ENCODE measurements at places on chromosomes 7 and 10.

DNA sequence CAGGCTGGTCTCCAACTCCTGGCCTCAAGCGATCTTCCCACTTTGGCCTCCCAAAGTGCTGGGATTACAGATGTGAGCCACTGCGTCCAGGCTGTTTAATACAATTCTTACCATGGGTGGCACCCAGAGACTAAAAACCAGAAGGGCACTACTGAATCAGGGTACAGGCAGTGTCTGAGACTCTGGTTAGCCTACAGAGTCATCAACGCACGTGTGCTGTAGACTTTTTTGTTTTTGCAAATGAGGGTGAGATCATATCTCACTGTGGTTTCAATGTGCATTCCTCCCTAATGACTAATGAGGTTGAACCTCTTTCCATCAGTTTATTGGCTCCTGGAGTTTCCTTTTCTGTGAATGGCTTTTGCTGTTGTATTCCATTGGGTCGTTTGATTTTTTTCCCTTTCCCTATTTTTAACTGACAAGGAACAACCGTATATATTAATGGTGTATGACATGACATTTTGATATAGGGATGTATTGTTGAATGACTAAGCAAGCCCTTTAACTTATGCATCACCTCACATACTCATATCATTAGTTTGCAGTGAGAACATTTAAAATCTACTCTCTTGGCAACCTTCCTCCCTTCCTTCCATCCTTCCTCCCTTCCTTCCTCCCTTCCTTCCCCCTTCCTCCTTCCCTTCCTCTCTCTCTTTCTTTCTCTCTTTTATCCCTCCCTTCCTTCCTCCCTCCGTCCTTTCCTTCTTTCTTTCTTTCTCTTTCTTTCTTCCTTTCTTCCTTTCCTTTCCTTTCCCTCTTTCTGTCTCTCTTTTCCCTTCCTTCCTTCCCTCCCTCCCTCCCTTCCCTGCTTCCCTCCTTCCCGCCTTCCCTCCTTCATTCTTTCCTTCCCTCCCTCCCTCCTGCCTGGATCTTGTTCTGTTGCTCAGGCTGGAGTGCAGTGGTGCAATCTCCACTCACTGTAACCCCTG lies 9.3 kb upstream of the TMEM270 start:
- DNase-seq, result no peak

GRCh38 chr7:101576998-101577397 lies 52.1 kb downstream of the MYL10 start:
- no peak for DNase-seq

DNA sequence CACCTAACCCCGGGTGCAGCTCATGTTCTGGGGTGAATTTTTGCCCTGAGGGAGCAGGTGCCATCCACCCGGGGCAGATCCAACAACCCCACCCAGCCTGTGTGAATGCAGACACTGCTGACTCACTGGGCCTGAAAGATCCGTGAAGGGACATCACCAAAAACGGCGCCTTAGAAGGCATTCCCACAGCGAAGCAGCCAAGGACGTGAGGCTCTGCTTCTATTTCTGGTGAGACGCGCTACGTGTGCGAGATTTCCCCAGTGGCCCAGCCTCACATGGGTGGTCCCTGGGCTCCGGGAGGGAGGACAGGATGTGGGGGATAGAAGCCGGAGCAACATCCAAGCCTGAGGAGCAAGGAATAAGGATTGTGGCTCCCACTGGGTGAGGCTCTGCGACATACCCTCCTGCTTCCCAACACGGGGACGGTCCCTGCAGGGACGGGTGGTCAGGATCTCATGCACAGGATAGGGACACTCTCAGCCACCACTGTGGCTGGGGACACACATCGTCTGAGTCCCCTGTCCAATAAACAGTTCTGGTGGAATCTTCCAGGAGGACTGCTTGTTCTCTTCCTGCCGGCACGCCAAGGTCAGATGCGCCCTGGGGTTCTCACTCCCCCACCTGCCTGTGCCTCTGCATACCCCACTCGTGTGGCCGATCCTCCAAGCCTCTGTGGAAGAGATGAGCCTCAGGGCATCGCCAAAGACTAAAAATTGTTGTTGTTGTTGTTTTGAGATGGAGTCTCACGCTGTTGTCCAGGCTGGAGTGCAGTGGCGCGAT lies 70.2 kb downstream of the ZRANB1 start:
- DNase-seq, result no peak

- peak; percentile 38 for DNase-seq
Observed at GRCh38 chr10:74825371-74826141, 844 bp upstream of the KAT6B start.

- no peak for DNase-seq
Observed at GRCh38 chr7:132977234-132977633, 104.7 kb downstream of the CHCHD3 start.

- DNase-seq, result no peak
Observed at GRCh38 chr10:33930079-33930478, 595.6 kb upstream of the NRP1 start.

DNA sequence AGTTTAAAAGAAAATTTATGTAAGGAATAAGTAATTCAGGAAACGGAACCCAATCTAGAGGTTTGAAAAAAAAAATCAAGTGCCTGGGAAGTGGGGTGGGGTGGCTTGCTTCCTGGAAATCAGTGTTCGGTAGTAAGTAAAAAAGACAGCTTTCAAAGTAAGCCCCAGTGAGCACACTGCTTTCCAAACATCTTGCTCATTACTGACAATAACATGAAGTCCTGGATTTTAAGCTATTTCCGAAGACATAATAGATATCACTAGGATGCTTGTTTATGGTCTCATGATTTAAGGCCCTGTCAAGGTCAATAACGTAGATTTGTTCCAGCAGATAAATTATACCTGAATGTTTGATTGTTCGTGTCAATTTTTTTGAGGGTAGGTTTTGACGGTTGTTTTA lies 1.3 kb downstream of the STAMBPL1 start:
- DNase-seq, result no peak

DNA sequence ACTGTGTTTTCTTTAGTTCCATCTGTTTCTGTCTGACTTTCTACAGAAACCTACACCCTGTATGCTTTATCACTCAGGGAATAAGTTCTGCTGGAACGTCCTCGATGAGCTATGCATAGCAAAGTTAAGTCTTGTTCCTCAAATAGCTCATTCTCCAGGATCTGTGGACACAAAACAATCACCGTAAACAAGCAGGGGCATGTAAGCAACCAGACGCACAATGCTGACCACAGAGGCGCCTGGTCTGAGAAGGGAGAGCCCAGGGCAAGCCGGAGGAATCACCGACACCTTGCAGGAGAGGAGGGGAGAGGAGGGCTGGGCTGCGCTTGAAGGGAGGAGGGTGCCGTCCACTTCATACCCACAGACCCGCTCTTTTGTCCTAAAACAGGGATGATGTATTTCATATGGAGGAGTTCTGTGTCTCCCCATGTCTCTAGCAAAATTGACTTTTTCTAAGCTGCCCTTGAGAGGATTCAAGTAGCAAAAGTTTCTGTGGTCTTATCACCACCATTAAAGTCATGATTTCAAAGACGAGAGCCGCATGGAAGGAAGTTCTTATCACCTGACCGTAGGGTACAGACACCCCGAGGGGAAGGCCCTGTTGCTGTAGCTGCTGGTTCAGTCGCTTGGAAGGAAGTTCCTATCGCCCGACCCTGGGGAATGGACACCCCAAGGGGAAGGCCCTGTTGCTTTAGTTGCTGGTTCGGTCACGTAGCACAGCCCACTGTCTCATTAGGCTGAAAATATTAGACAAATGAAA lies 14.3 kb downstream of the CALML3 start:
- no peak for DNase-seq
